ENCODE measurements at places on chromosomes 16 and 17.

DNA sequence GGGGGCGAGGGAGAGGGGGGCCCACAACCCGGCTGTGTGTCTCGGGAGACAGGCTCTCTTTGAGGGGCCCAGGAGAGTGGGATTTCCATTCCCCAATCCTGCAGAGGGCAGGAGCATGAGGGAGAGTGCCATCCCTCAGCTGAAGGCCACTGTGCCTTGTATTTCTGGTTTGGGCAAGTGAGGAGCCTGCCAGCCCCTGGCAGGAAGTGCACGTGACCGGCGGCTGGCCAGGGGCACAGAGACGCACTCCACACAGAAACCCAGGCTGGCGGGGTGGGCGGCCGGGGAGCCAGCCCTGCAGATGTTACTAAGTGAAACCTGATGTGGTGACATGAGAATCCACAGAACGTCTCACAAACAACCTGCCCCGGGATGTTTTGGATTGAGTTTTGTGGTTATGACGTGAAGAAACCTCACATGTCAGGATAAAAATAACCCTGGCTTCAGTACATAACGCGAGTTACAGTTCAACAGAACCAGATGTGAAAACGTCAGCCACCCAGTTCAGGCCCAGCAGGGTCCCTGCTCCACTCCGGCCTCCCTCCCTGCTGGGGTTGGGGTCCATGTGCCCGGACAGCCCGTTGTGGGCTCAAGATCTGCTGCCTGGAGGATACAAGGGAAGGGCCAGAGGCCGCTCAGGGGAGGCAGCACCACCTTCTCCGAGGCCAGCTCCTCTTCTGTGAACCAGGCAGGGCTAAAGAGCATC lies 51.7 kb upstream of the MTSS2 start:
- peak; percentile 58 for DNase-seq

- DNase-seq, result no peak
Observed at GRCh38 chr16:83116274-83116892, 489.6 kb downstream of the CDH13 start.

DNA sequence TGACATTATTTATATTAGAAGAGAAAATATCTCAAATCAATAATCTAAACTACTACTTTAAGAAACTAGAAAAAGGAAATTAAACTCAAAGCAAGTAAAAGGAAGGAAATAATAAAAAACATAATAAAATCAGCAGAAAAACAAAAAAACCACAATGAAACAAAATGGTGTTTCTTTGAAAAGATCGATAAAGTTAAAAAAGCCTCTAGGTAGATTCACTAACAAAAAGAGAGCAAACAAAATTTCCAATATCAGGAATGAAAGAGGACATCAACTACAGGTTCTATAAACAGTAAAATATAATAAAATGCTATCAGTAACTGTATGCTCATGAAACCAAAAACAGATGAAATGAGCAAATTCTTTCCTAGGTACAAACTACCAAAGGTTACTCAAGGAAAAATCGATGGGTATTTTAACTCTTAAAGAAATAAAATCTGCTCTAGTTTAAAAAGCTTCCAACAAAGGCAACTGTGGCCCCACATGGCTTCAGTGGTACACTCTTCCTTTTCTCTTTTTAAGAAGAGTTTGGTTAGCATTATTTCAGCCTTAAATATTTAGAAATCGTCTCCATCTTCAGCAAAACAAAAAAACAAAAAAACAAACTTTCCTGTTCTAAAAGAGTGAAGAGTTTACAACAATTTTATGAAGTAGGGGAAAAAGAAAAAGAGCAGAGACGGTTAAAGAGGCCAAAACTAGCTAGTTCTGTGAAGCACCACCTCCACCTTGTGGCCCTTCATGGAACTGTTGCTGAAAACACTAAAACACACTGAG lies 102.2 kb downstream of the TRIM37 start:
- DNase-seq, result peak; percentile 78

- no peak for DNase-seq
Observed at GRCh38 chr17:33209671-33210070, 83.4 kb downstream of the ASIC2 start.

GRCh38 chr16:77304877-77305276 lies 105.7 kb downstream of the SYCE1L start:
- DNase-seq, result no peak

Measured in Ammon's horn (tissue), 1 donor.